ENCODE measurements at places on chromosomes 6 and 20.
A peak's percentile ranks its signal among the peaks of the same experiment; 100 is the strongest.

- peaks cover 10% of the 10 kb centered on the region for H3K4me1 ChIP-seq
- H3K27me3 ChIP-seq = peaks cover 40% of the 10 kb centered on the region
- no peaks in the 10 kb centered on the region for H3K36me3 ChIP-seq
- no peak overlapping the region for H3K27ac ChIP-seq
- H3K4me3 ChIP-seq = no peak overlapping the region
- peak; percentile 84 for DNase-seq
These were observed 217.3 kb upstream of the RREB1 start for GRCh38 chr6:6890400-6890858.

DNA sequence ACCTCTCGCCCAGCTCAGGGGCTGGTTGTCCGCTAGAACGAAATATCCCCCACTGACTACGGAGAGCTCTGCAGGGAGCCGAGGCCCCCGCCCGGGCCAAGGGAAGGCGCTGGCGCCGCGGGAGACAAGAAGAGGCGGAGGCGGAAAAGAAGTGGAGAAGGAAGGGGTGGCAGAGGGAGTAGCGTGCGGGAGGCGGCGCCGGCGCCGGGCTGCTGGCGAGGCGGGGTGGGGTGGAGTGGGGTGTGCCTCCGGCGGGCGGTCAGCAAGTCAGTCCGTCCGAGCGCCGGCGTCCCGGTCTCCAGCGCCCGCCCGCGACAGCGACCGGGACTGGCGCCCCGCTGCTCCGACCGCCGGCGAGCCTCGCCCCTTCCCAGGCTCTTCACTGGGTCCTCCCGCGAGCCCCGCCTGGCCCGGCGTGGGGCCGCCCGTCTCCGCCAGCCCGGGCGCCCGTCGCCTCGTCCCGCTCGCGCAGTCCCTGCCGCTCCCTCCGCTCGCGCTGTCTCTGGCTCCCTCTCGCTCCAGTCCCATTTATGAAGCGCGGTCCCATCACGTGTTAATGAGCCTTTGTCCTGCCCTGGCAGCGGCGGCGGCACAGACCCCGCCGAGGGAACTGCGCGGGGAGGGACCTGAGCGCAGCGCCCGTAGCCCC, at the start of gene CNR1:
TSS of gene CNR1 (minus strand) at position 504 of the 649 bp plus-strand sequence. CDS start 21,073 bp downstream, outside the sequence.
- H3K4me3 ChIP-seq = peak within 1 kb of the TSS; percentile 83
- no peaks in the 10 kb centered on the region for H3K36me3 ChIP-seq
- H3K27ac ChIP-seq = peak within 1 kb of the TSS; percentile 24
- H3K4me1 ChIP-seq = no peaks in the 10 kb centered on the region
- H3K27me3 ChIP-seq = peaks cover 40% of the 10 kb centered on the region

GRCh38 chr6:24428615-24429014, 25.9 kb downstream of the MRS2 start:
- no peaks in the 10 kb centered on the region for H3K27me3 ChIP-seq
- no peak overlapping the region for H3K4me3 ChIP-seq
- peaks cover 36% of the 10 kb centered on the region for H3K36me3 ChIP-seq
- H3K4me1 ChIP-seq = no peaks in the 10 kb centered on the region

DNA sequence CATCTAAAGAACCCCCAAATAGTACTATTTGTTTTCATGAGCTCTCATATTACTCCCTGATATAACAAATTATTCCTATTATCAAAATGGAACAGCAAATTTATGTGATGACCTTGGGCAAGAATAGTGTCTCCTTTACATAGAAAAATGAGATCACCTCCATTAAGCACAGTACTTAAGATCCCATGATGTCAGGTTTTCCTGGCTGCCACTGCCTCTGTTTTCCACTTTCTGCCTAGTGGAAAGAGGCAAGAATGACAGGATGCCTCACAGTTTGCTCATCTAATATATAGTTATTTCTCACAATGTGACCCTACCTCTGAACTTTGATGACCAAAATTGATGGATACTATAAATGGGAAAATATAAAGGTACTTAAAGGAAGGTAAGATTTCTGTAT, 260.1 kb upstream of the SGK1 start:
- no peaks in the 10 kb centered on the region for H3K36me3 ChIP-seq
- no peak overlapping the region for H3K4me3 ChIP-seq
- no peak for DNase-seq
- H3K27ac ChIP-seq = no peak overlapping the region
- H3K27me3 ChIP-seq = no peaks in the 10 kb centered on the region

Measured in endodermal cell (in vitro differentiated cells).